ENCODE measurements at places on chromosomes 16 and 17. TPM values are rescaled to one million over a fixed set of nuclear protein-coding genes. Genes with fewer than 3 reads are reported as not detected.

IL21R gene
- total RNA-seq, result 34.5 TPM

RNF157 gene
- total RNA-seq, result 21.1 TPM

PDE6G gene
- total RNA-seq, result 0.92 TPM

GRCh38 chr16:87554754-87555427 lies 47.4 kb upstream of the JPH3 start:
- H3K4me3 ChIP-seq, result no peak overlapping the region
- no peak overlapping the region for H3K27ac ChIP-seq
- no peak for DNase-seq
- H3K36me3 ChIP-seq, result no peaks in the 10 kb centered on the region
- no peaks in the 10 kb centered on the region for H3K27me3 ChIP-seq
- H3K4me1 ChIP-seq, result no peaks in the 10 kb centered on the region

- H3K36me3 ChIP-seq, result peaks cover 53% of the 10 kb centered on the region
- no peaks in the 10 kb centered on the region for H3K27me3 ChIP-seq
- H3K4me1 ChIP-seq, result peaks cover 14% of the 10 kb centered on the region
- H3K4me3 ChIP-seq, result no peak overlapping the region
- DNase-seq, result no peak
- no peak overlapping the region for H3K27ac ChIP-seq
Measured at GRCh38 chr16:67456391-67457081, 24.4 kb downstream of the ATP6V0D1 start.

Measured in CD4-positive, alpha-beta T cell (primary cell).